Activated T-helper 1 cell treated with anti-CD3 and anti-CD28 coated beads, Interleukin-12 subunit alpha, Interleukin-12 subunit beta, Interleukin-2, Interleukin-4 antibody, amounts not matched to agents 30 ng/mL and 10 ng/mL and 1 ng/mL, durations not matched to agents 14 hours and 24 hours and 36 hours (primary cell): ENCODE measurements at places on chromosomes 2 and 18.

DNA sequence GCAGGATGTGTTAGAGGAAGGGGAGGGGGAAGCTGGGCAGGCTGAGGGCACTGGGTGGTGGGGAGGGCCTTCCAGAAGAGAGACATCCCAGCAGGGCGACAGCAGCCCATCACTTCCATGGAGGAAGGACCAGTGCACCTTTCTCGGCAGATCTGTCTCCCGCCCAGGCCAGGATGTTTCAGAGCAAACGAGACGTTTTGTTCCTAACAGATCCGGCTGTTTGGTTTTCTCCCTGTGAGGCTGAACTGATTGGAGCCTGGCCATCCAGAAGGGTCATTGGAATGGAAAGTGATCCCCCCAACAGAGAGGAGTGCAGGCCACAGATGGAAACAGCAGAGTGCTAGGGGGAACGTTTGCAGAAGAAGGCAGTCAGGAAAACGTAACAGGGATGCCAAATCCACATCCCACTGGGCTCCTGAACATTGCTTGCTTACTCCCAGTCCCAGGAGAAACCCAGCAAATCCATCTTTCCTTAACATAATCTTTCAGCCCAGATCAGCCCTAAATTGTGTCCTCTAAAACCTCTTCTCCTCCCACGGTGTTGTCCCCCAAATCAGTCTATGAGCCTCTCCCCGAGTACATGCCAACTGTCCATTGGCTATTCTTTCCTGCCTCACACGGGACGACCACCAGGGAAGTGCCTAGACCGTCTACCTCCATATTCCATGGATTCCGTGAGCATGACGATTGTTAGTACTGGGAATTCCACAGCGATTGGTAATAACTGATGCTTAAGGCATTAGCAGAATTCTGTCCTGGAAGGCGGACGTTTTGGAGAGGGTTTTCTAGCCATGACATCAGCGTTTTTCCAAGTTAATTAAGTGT is 126.8 kb downstream of the SEPTIN10 start:
- no peak for DNase-seq

- no peak for DNase-seq
Measured at GRCh38 chr2:166536111-166536510, 42.1 kb upstream of the SCN7A start.

DNA sequence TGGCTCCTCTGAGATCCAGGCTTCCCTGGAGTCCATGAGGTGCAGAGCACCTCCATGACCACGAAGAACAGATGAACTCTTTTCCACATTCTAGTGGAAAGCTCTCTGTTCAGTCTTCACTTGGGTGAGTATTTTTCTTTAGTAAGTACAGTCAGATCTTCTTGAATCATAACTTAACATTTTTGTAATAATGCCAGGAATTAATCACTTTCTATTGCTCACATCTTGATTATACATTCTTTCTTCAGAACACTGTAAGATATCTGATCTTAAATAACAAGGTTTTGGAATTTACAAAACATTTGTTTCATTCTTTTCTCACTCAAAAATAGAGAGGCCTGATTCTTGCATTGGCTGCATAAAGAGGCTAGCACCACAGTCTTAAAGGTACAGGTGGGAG is 45.4 kb upstream of the RND3 start:
- DNase-seq: no peak

DNA sequence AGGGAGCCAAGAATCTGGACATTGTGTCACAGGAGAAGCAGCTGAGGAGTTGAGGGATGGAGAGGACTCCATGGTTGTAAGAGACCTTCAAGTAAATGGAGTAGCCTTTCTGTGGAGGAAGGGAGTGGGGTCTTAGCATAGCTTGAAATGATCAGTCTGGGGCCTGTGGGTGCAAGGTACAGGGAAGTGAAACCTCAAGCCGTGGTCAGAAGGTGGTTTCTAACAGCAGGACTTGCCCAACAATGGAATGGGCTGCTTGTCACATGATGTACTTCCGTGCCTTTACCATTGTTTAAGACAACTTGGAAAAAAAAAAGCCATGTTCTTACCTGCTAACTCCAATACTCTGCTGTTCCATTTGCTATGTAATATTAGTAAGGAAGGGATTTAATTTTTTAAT is 140.7 kb downstream of the LDLRAD4 start:
- DNase-seq: no peak

DNA sequence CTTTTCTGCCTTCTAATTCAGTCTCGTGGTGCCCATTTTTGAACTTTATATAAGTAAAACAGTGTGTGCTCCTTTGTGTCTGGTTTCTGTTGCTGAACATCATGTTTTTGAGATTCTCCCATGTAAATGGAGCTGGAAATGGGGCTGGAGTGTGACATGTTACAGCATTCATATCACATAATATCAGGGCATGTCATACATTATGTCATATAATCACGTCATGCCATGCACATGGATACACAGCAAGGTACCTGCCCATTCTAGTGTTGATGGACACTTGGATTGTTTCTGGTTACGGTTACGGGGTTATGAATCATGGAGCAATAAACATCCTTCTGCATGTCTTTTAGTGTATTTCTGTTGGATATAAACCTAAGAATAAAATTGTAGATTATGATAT is 117.1 kb upstream of the MYT1L start:
- no peak for DNase-seq

- no peak for DNase-seq
Measured at GRCh38 chr18:3132700-3133099, 87.1 kb downstream of the MYOM1 start.

DNA sequence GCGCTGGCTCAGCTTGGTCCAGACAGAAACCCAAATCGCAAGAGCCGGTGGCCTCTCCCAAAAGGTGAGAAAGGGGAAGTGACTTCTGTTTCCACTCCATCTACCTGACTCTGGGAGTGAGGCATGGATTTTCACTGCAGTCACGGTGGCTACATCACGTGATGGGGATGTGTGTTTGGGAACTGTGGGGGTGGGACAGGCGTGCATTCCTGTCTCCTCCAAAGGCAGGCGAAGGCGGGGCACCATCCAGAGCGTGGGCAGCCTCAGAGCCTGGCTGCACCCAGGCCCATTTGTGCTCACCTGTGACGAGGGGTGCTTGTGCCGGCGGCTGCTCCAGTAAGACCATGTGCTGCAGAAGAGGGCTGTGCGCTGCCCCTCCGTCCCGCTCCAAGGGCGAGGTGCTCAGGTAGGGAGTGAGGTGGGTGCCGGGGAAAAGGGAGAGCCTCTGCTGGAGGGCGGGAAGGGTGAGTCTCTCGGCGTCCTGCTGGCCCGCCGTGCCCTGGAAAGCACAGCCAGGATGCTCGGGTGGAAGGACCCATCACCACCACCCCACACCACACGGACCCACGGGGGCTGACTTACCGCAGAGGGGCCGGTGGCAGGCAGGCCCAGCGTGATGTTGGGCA is 266.8 kb downstream of the HDAC4 start:
- no peak for DNase-seq
